ENCODE measurements at places on chromosomes 2 and 18.

GRCh38 chr2:150450765-150451164, 36.7 kb downstream of the RND3 start:
- DNase-seq = no peak

GRCh38 chr2:31271851-31272267, 37.9 kb downstream of the EHD3 start:
- DNase-seq = no peak

- DNase-seq = no peak
These were observed 103.0 kb downstream of the ACKR3 start for GRCh38 chr2:236672606-236673005.

GRCh38 chr2:241584436-241584835, 25.9 kb downstream of the BOK start:
- no peak for DNase-seq

- DNase-seq = peak; percentile 97
These were observed 20.3 kb upstream of the DNMT3A start for GRCh38 chr2:25362049-25362433.

DNA sequence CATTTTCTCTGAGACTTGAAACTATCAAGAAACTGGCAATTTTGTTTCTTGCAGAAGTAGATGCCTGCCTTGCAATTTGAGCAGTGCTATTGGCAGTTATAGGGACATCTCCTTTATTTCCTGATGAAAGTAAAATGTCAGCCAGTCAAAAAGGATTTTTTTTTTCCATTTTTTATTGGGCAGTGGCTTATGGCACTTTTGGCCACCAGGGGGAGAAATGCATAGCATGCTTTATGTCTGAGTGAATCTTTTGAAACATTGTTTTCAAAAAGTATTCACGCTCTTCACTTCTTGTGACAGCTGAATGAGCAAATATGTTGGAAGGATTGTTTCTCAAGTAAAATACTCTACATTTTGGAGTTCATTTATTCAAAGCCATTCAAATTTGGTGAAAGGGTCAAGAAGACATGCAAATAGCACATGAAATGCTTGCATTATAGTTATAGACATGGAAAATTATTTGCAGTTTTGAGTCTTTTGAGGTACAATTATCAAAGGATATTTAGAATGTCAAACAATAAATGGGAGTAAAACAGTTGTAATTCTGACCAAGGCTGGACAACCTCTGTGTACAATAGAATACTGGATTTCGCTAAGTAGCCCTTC, 491.0 kb downstream of the CDH2 start:
- peak; percentile 3 for DNase-seq

- no peak for DNase-seq
These were observed 101.7 kb upstream of the PGAP1 start for GRCh38 chr2:197028230-197028629.

- peak; percentile 58 for DNase-seq
These were observed 514 bp downstream of the BCL2L11 start for GRCh38 chr2:111121028-111121827.

DNA sequence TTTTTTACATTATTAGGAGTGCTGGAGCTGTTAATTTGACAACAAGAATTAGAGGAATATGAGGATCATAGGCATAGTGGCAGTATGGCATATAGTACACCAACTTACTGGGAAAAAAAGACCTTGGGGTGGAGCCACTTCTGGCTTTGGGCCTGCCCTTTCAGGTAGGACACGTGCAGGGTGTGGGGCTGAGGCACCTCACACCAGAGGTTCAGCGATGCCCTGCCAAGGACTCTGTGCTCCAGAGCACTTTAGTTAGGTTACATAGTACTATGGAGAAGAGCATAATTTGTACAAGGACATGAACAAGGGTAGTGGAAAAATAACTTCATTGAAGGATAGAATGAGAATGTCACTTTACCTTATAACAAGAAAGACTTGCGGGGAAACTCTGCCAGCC, 77.1 kb upstream of the CD302 start:
- no peak for DNase-seq

DNA sequence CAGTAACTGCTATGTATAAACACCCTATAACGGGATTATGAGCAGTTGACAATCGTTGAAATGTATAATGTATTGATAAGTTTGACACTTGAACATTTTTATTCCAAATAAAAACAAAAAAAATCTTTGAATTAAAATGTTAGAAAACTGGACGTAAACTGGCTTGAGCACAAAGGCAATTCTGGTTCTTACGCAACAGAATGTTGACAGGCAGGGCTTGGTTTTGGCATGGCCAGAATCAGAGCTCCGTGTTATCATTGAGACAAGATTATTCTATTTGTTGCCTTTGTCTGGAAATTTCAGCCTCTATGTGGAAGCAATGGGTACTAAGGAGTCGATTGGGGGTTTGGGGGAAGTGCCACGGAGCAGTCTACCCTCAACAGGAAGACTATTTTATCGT, 1028.6 kb upstream of the ZEB2 start:
- DNase-seq = no peak

DNA sequence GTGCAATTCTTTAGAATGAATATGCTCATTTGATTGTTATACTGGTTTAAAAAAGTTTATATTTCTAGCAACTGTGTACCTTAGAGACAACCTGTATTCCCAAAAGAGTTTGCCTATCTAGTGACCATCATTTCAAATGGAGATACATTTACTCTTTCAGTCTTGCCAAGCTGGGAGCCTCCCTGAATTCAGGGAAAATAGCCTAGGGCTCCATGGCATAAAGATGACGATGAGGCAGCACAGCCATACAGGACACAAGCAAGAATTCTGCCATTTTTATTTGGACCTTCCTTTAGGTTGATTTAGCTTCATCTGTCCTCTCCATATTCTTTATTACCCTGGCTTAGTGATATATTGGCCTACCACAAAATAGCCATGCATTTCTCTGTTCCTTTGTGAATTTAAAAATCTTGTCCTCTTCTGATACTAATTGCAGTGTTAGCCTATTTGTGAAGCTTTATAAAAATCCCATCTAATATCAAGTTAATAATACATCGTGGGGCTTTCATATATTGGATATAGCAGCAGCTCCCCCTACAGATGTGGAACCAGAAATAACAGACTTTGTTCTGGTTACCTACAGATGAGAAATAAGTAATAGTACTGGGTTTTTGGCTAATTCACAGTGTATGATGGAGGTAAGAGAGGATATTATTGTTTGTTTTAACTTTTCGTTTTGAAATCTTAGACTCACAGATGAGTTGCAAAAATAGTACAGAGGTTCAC, 1661.9 kb upstream of the PIK3C3 start:
- DNase-seq = no peak

DNA sequence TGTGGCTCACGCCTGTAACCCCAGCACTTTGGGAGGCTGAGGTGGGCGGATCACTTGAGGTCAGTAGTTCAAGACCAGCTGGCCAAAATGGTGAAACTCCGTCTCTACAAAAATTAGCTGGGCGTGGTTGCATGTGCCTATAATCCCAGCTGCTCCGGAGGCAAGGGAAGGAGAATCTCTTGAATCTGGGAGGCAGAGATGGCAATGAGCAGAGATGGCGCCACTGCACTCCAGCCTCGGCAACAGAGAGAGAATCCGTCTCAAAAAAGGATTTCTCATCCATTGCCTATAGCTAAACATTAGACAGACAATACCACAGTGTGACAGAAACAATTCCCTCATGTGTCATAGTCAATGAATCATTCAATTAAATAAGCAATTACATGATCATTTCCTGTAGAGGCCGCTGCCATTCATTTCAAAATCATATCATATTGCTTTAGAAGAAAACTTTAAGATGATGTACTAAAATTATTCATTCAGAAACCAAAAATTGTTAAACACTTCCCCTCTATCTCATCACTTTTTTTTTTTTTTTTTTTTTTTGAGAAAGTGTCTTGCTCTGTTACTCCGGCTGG, 69.5 kb upstream of the TGIF1 start:
- no peak for DNase-seq

- no peak for DNase-seq
These were observed 81.9 kb downstream of the DYNAP start for GRCh38 chr18:54672846-54673475.

DNA sequence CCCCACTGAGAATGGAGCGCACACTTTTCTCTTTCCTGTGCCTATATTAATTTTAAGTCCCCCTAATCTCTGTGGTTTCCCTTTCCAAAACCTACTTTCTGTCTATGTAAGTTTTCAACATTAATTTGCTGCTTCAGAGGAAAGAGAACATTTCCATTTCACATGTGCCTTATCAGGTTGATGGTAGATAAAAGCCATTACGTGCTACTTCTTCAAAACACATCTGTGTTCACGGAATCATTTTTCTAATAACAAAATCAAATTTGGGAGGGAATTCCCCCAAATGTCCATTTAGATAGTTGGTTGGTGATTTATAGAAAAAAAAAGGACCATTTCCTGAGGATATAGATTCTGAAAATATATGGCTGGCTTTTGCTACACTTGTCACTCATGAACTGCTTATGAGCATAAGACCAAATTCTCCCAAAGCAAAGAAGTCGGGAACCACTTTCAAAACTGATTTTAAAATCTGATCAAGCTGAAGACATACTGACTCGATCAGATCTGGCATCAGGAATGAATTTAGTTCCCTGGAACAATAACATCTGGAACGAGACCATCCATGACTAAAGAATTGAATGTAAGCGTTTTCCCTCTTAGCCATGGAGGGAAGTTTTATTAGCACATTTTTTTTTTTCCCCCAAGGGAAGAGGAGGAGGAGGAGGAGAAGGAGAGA, 8.2 kb downstream of the PTGR3 start:
- DNase-seq = no peak

DNA sequence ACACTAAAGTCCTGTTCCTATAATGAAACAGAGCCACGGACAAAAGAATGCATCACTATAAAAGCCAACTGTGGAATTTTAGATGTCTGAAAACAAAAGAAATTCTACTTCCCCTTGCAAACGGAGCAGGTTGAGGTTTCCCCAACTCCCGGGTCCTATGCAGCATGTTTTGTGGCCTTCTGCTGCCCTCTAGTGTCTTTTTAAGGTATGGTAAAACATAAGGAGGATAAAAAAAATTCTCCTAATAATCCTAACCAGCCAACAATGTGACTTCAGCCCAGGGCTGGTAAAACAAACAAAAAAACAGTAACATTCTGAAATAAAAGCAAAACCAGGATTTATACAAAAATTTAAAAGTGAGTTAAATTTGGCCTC, 539.5 kb downstream of the NRXN1 start:
- DNase-seq = peak; percentile 11

GRCh38 chr2:39875914-39876267, 96.8 kb upstream of the THUMPD2 start:
- no peak for DNase-seq

DNA sequence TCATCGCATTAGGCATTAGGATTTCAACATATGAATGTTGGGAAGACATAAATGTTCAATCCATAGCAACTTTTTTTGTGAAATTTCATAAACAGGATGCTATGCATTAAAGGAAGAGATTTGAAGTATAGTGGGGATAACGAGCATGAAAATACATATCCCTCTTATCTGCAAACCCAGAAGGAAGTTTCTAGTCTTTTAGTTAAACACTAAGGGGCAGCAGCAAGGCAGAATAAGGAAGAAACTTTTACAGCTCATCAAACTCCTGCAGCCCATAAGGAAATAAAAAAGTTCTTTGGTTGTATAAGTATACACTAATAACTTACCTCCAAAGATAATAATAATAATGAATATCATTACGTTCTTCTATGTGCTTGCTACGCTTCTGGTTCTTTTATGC, 81.5 kb downstream of the CD226 start:
- no peak for DNase-seq

DNA sequence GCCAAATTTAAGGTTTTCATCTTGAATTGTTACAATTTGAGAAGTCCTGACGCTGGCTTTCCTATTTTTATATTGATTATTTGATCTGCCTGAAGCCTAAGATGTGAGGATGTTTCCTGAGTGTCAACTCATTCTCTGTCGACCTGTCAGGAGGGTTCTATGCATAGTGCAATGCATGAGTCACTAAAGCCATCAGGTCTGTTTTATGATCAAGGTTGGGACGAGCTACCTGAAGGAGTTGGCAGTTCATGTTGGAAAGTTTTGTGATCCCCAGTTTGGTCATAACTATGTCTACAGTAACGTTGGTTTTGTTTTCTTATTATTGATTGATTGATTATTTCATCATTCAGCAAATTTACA, 71.2 kb downstream of the NABP1 start:
- DNase-seq = no peak

- no peak for DNase-seq
These were observed 85.2 kb upstream of the RBBP8 start for GRCh38 chr18:22847867-22848451.

GRCh38 chr2:234415706-234416105, 81.2 kb downstream of the ARL4C start:
- no peak for DNase-seq

- DNase-seq = no peak
These were observed 54.5 kb downstream of the RASGRP3 start for GRCh38 chr2:33530690-33531548.

- no peak for DNase-seq
These were observed 24.2 kb downstream of the XRCC5 start for GRCh38 chr2:216133397-216133796.

- DNase-seq = no peak
These were observed 30.9 kb downstream of the HAUS1 start for GRCh38 chr18:46134920-46135675.

DNA sequence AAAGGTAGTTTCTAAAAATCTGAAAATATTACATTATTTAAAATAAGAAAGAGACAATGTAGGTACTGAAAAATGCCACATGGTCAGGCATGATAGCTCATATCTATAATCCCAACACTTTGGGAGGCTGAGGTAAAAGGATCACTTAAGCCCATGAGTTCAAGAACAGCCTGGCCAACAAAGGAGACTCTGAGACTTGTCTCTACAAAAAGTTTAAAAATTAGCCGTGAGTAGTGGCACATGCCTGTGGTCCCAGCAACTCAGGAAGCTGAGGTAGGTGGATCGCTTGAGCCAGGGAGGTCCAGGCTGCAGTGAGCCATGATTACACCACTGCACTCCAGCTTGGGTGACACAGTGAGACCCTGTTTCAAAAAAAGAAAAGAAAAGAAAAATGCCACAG, 21.8 kb downstream of the ATAD2B start:
- no peak for DNase-seq

- DNase-seq = no peak
These were observed 158.0 kb upstream of the KLHL14 start for GRCh38 chr18:32930695-32931301.

- no peak for DNase-seq
These were observed 14.5 kb downstream of the TMEM185B start for GRCh38 chr2:120208381-120209353.

- no peak for DNase-seq
These were observed 336.0 kb downstream of the CCDC85A start for GRCh38 chr2:56519806-56520205.

GRCh38 chr2:205013586-205013985, 468.3 kb downstream of the PARD3B start:
- DNase-seq = no peak

GRCh38 chr2:183740241-183740640, 616.0 kb downstream of the NUP35 start:
- DNase-seq = no peak

GRCh38 chr2:232632904-232633412, 446 bp upstream of the EFHD1 start:
- no peak for DNase-seq

DNA sequence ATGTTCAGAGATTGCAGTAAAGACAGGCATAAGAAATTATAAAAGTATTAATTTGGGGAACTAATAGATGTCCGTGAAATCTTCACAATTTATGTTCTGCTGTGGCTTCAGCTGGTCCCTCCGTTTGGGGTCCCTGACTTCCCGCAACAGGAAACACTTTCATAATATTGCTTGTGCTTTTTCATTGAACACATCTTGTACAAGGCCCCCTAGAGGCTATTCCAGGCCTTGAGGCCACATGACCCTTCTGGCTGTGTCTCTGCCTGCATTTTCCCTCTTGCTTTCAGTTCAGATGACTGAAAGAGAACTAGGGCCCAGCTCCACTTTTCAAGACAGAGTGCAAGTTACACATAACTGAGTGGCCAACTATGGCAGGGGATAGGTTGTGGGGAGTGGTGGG, 164.1 kb downstream of the TMEM247 start:
- DNase-seq = no peak

All from stimulated activated naive CD8-positive, alpha-beta T cell treated with anti-CD3 and anti-CD28 coated beads, Interleukin-15, Interleukin-2, amounts not matched to agents 100 U/mL and 50 U/mL, for 24 hours (primary cell).